ENCODE measurements at places on chromosomes 12 and 14.

DNA sequence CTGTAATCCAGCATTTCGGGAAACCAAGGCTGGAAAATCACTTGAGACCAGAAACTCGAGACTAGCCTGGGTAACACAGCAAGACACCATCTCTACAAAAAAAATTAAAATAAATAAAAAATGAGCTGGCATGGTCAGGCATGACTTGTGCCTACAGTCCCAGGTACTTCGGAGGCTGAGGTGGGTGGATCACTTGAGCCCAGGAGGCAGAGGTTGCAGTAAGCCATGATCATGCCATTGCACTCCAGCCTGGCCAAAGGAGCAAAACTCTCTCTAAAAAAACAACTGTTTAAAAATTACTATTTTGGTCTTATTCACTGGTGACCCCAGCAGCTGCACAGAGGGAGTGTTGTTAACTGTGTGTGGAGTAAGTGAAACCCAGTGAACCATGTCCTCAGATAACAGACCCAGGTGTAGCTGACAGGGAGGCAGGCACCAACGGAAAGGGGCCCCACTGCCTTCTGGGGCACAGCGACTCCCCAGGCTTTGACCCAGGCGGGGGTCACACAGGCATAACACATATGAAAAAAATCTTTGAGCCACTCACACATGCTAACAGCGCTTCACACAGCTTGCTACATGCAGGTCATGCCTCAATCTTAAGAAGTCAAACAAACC, 12.1 kb downstream of the DDX54 start:
- DNase-seq, result no peak

GRCh38 chr12:121033625-121034349, 5.3 kb downstream of the OASL start:
- peak; percentile 70 for DNase-seq

DNA sequence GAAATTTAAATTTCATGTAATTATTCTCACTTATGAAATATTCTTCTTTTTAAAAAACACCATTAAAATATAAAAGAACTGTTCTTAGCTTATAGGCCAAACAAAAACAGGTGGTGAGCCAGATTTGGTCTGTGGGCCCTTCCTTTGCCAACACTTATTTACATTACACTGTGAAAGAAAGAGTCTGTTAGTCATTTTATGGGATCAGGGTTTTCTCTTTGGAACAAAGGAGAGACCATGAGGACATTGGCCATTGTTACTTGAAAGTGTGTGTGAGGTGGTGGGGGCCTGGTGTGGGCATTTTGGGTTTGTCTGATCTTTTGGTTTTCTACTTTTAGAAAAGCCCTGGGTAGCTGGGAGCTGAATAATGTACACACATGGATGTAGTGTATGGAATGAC, 62.7 kb downstream of the TTC6 start:
- no peak for DNase-seq

- no peak for DNase-seq
These were observed 30.0 kb downstream of the HCFC2 start for GRCh38 chr12:104094284-104094683.

GRCh38 chr14:88841741-88842140, 17.3 kb downstream of the TTC8 start:
- no peak for DNase-seq

DNA sequence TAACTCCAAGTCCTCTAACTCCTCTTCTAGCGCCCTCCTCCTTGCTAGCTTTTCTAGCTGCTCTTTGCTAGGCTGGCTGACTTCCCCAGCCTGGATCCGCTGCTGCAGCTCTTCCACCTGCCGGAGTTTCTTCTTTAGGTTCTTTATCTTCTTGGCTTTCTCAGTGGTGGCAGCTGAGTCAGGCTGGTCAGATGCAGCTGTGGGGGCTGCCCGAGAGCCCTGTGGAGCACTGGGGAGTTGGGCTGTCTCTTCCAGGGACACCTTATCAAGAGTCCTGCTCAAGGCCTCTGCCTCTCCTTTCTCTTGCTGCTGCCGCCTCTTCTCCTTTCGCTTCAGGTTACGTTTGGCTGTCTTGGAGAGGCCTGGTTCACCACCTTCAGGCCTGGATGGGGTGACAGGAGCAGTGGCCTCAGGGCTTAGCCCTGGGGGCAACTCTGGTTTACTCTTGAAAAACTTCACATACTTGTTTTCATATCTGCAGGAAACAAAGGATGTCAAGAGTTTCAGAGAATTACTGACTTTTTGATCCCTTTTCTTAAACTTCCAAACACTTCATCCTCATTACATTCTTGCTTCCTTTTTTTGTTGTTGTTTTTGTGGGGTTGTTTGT, 25.7 kb downstream of the PYM1 start:
- DNase-seq, result no peak

DNA sequence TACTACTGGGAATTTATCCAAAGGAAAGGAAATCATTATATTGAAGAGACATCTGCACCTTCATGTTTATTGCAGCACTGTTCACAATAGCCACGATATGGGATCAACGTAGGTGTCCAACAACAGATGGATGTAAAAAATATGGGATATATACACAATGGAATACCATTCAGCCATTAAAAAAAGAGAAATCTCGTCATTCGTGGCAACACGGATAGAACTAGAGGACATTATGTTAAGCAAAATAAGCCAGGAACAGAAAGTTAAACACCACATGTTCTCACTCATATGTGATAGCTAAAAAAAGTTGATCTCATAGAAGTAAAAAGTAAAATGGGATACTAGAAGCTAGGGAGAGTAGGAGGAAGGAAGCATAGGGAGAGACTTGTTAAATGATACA, 82.9 kb upstream of the CLMN start:
- no peak for DNase-seq

GRCh38 chr14:91317381-91318308, 73.1 kb upstream of the GPR68 start:
- peak; percentile 61 for DNase-seq

DNA sequence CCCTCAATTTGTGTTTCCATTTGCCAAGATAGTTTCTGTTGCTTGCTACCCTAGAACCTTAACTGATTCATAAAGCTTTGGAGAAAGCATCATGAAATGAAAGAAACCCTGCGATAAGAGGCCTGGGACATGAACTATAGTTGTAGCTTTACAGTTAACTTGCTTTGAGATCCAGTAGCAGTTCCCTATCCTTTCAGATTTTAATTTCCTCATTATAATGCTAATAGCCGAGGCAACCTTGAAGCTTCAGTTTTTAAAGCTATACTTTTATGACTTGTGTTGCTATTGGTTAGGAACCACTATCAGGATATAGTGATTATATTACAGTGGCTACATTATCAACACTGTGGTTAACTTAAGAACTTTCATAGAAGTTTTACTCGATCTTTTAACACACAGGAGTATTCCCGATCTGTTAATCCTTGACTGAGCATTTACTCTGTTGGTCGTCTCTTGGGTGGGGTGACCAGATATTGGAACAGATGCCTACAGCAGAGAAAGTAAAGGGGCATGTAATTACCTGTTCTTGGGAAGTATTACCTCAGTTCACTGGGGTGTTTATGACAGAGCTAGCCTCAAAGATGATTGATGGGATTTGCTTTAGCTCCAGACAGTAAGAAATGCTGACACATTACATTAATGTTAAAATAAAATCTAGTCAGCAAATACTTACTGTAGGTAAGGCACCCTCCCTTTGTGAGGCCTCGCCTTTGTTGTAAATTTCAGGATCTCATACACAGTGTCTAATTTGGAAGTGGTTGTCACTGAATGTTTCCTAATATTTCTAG, 86.2 kb upstream of the CSRP2 start:
- no peak for DNase-seq

GRCh38 chr12:124391340-124392261, 96.7 kb downstream of the RFLNA start:
- no peak for DNase-seq

GRCh38 chr12:121494093-121494787, 86.6 kb downstream of the KDM2B start:
- peak; percentile 51 for DNase-seq

DNA sequence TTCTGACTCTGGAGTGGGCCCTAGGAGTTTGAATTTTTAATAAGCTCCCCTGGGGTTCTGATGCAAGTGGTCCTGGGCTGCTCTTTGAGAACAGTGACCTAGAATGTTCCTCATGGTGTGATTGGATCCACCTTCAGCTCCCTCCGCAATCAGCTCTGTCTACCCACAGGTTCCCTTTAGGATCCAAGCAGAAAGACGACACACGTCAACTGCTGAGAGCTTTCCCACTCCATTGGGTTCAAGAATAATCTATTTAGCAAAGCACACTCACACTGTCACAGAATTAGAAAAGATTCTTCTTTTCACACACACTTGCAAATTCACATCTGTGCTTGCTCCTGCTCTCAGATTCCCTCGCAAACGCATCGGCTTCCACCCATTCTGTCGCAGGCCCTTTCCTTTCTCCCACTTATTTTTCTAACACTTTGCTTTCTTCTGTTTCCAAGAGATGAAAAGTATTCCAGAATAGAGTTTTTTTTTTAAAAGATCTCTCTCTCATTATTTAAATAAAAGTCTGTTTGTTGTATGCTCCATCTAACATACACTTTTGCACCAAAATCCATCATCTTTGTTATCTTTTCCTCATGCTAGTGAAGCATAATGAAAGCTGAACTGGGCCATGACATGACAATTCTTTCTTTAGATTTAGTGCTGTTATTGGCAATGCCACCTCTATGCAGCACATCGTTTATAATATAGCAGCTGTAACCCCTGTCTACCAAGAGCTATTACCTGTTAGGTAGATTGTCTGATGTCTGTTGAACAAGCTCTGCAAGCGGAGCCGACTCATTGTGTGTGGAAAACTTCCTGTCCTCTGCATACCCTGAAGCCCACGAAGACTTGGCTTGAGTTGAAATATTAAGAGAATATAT, 73.1 kb downstream of the CACNA1C start:
- DNase-seq, result no peak

DNA sequence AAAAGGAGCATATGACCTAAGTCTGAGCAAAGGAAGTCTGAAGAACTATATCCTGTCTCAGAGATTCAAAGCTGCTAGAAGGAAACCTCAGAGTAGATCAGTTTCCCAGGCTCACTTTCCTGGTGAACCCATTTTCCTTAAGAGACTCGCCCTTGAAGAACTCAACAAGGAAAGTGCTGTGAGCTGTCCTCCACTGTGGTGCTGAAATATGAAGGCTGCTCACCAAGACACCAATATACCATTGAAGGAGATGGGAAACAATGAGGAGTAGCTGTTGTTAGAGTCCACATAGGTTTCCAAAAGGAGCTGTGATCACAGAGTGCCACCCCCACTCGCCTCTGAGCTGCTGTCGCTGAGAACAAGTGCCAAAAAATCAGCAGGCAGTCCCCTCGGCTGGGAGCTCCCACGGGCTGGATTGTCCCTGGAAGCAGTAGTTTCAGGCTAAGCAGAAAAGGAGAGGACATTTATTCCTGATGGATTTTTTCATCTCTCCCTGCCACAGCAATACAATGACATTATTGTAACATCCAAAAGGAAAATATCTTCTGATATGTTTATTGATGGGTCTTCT, 282.1 kb downstream of the RPS29 start:
- DNase-seq, result no peak

GRCh38 chr12:57511588-57512325, 8.6 kb downstream of the DDIT3 start:
- DNase-seq, result no peak

- no peak for DNase-seq
These were observed 89.0 kb downstream of the AKAP6 start for GRCh38 chr14:32417956-32418552.

DNA sequence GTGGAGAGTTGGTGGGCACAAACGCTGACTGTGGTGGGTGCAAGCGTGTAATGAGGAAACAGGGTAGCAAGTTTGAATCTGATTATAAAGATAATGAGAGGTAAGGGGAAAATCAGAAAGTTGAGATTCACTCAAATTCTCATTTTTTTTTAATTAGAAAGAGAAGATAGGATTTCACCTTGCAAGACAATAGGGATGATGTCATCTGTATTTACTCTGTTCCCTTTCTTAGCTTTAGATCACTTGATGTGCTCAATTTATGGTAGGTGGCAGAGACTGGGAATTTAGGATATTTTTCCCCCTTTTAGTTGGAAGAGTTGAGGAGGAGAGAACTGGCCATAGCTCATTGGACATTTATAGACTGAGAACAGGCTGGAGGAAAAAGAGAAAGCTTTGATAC, 363.6 kb downstream of the AEBP2 start:
- DNase-seq, result no peak

DNA sequence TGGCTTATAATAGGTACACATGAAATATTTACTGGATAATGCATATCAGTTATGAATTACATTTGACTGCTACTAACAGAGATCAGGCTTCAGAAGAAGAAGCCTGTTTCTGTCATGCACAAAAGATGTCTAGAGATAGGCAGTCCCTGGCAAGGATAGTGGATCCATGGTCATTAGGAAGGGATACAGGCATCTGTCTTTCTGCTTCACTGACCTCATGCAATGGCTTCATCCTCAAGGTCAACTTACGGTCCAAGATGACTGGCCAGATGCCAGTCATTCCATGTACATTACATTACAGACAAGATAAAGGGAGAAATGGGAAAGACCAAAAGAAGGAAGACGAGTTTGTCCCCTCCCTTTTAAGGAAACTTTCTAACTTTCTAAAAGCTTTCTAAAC, 94.0 kb downstream of the NUAK1 start:
- DNase-seq, result no peak

- DNase-seq, result no peak
These were observed 57.3 kb downstream of the CACNA1C start for GRCh38 chr12:2110127-2110526.

DNA sequence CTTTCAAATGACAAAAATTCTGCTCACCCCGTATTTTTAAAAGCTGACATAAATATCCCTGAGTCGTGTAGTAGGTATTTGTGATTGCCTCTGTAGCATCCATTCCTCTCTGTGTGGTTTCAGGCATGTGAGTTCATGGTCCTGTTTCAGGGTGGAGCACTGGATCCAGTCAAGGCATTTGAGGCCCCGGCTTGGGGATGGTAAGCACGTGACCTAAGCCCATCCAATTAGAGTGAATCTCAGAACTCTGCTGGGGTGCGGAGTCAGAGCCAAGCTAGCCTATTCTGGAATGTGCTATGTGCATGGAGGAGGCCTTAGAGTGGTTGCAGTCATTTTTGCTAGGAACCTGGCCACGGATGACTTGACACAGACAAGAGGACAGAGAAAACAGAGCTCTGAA, 4.3 kb upstream of the CSRP2 start:
- DNase-seq, result no peak

- DNase-seq, result no peak
These were observed 140.1 kb downstream of the C12orf75 start for GRCh38 chr12:105470601-105471000.

DNA sequence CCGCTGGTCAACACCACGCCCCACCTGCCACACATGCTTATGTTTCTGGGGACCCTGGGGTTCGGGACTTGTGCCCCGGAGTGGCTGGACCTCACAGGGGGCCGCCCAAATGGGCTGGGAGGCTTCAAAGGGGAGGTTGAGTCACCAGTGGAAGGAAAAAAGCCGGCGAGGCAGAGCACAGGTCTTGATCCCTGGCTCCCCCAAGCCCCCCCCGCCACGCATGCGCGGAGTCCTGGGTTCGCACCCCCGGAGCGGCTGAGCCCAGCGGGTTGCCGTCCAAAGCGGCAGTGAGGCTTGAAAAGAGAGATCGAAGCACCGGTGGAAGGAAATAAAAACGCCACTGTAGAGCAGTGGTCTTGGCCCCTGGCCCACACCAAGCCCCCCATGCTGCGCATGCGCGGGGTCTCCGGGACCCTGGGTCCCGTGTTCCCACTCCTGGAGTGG, 313.5 kb downstream of the ALG10 start:
- no peak for DNase-seq

Data from central memory CD8-positive, alpha-beta T cell (primary cell).